ENCODE measurements at places on chromosomes 7 and 10. TPM values are rescaled to one million over a fixed set of nuclear protein-coding genes. Genes with fewer than 3 reads are reported as not detected.
A peak's percentile ranks its signal among the peaks of the same experiment; 100 is the strongest.

- DNase-seq, result no peak
Observed at GRCh38 chr10:52454491-52454890, 140.4 kb downstream of the DKK1 start.

The MMP21 gene
- not detected for total RNA-seq

- DNase-seq, result no peak
Observed at GRCh38 chr7:154591544-154591943, 411.4 kb downstream of the PAXIP1 start.

The PROSER2 gene
- total RNA-seq, result 7.1 TPM

DNA sequence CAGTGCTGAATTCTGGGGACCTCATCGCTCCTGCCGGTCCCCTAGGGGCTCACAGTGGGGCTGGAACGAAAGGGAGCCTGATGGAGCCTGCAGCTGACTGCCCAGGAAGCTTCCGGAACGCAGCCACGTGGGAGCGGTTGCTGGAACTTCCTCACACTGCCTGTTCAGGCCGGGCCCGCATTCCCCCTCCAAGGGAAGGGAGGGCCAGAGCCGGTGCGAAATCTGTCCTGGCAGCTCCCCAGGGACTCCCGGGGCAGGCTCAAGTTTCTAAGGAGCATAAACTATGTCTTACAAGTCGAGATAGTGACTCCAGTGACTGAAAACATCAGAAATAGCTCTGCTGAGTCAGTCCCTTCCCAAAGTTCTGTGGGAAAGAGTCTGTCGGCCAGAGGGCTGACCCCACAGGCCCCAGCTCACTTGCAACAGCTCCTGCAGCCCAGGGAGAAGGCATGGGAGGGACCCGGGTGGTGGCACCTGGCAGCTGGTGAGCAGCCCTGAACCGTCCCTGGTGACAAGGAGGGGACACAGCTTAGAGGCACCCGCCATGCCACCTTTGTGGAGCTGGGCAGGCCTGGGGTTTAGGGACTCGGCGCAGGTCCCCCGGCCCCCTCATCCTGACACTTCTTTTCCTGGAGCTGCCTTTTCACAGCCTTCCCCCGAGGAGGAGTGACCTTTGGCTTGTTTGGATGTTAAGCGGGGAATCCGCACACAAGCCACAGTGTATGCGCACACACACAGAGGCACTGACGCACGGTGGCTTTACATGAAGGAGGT is 47.6 kb downstream of the PDGFA start:
- peak; percentile 20 for DNase-seq
